ENCODE measurements at places on chromosomes 1 and 21. TPM values are rescaled to one million over a fixed set of nuclear protein-coding genes. Genes with fewer than 3 reads are reported as not detected.
A peak's percentile ranks its signal among the peaks of the same experiment; 100 is the strongest.

- DNase-seq: no peak
These were observed 10.1 kb downstream of the SELE start for GRCh38 chr1:169723763-169724162.

DNA sequence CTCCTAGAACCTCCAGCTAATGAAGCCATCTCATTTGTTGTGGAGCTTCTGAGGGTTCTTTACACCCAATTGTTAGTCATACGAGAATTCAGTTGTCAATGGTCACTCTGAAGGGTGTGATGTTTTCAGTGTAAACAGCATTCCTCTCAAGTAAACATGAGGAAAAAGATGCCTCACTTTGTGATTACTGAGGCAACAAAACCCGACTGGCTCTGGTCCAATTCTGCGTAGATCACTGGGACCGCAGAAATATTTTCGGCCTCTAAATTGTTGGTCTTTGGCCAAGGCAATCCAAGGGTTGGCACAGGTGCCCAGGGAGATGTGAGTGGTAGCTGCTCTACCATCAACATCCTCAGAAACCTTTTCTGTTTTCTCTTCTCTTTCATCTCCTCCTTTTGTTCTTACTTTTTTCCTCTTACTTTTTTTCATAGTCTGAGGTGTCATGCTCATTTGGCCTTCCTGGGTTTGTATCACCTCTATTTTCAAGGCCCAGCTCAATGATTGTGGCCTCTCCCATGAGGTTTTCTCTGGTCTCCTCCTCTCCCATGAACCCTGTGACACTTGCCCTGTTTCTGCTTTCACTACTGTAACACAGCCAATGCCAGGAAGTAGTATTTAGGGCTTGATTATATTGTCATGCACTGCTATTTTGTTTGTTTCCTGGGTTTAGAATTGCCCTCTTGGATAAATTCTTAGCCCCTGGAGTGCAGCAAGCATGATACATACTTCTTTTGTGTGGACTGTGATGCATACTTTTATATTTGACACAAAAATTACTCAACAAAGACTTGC lies 221.9 kb downstream of the TNR start:
- DNase-seq: no peak

MCOLN3 gene
- total RNA-seq: 0.92 TPM

USH2A gene
- 4.0 TPM for total RNA-seq

- DNase-seq: no peak
These were observed 18.7 kb downstream of the TRABD2B start for GRCh38 chr1:47978486-47978885.

ZMYND12 gene
- total RNA-seq: 0.52 TPM

TTC39A gene
- total RNA-seq: 25.3 TPM

DNA sequence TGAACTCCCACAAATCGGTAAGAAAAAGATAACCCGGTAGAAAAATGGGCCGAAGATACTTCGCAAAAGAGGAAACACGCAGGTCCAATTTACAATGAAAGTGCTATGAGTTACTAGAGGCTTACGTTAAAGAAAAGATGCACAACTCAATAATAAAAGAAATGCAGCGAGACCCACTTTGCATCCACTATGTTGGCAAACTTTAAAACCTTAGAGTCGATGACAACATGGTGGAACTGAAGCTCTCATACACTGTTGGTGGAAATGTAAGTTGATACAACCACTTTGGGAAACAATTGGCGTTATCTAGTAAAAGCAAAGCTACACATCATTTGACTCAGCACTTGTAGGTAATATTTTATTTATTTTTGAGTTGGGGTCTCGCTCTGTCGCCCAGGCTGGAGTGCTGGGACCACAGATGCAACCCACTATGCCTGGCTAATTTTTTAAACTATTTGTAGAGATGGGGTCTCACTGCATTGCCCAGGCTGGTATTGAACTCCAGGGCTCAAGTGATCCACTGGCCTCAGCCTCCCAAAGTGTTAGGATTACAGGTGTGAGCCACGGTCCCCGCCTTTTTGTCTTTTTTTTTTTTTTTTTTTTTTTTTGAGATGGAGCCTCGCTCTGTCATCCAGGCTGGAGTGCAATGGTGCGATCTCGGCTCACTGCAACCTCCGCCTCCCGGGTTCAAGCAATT lies 696 bp upstream of the GPATCH3 start:
- DNase-seq: no peak

- DNase-seq: peak; percentile 97
These were observed at the start of gene PRUNE1 for GRCh38 chr1:151008244-151009205. PRUNE1 (plus strand) TSS chr1:151008449; CDS start chr1:151008633, 184 bp downstream.

DNA sequence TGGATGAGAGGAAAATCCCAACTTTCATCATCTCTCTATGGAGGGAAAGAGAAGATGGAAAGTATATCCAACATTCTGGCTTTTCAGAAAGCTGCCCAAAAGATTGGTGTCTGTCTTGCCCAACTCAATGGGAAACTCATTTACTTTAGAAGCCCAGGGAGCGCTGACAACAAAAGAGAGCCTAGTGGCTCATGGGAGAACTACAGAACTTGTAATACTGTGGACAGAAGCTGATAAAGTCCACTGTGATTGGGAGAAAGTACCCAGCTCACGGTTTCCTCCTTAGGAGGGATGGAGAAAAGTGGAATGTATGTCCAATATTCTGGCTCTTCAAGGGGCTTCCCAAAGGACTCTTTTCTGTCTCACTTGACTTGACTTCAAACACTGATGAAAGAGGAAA lies 66.0 kb downstream of the RGS21 start:
- no peak for DNase-seq

GRCh38 chr21:43957611-43958362 lies 54.3 kb upstream of the TRAPPC10 start:
- no peak for DNase-seq

ORC1 gene
- 0.17 TPM for total RNA-seq

- no peak for DNase-seq
These were observed 112.1 kb downstream of the HIVEP3 start for GRCh38 chr1:41806472-41807155.

SPATA45 gene
- total RNA-seq: not detected

DNA sequence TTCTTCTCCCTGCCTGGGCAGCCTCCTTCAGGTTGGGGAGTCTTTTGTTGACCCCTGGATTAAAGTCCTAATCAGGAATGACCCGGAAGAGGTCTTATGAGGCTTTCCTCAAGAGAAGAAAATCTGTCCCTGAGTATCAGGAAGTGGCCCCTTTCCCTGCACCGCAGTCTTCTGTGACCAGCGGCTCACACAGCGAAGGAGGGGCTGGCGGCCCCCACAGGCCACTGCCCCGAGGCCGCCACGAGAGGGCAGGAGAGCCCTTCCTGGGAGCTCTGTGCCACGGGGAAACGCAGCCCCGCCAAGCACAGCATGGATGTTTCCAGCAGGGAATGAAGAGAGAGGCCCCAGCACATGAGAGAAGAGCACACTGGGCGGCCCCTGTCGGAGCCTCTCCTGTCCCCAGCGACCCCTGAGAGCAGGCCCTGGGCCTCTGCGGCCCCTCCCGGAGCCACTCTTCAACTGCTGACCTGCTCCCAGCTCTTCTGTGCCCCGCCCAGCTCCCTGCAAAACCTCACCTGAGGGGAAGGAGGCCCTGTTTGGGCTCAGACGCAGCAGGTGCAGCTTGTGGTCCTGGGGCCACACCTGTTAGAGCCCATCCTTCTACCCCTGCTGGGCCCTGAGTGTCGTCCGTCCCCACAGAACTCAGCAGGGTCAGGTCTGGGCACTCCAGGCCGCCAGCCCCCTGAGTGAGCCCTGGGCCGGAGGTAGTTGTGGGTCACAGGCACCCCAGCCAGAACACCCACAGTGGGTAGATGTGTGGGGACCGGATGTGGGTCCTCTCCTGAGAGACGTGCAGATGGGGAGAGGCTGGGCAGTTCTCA lies 4.9 kb upstream of the POFUT2 start:
- DNase-seq: peak; percentile 87

NRAS gene
- 7.3 TPM for total RNA-seq

- DNase-seq: no peak
These were observed 59.3 kb downstream of the MAN1C1 start for GRCh38 chr1:25675729-25676476.

GRCh38 chr1:70906800-70907199 lies 140.8 kb downstream of the PTGER3 start:
- no peak for DNase-seq

DNA sequence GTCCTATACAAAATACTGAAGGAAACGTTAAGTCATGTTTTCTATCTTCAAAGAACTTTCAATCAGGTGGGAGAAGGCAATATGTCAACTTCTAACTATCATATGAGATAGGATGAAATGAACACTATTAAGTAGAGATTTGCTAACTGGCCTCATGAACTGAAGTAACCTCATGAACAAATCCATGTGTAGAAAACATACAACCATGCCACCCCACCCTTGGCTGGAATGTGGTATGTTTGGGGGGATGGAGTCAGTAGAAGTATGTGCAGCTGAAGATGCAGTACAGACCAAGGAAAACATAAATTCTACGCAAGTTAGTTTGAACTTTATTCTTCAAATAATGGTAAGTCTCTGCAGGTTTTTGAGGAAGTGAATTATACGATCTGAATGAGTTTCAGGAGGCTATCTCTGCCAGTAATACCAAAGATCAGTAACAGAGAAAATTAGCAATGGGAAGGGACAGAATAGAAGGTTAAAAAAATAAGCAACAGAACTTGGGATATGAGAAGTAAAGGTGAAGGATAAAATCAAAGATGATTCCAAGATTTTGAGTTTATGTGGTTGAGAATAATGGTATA lies 4.5 kb downstream of the TRMT1L start:
- no peak for DNase-seq

AMY1B gene
- total RNA-seq: not detected

FCRL6 gene
- total RNA-seq: not detected

DNA sequence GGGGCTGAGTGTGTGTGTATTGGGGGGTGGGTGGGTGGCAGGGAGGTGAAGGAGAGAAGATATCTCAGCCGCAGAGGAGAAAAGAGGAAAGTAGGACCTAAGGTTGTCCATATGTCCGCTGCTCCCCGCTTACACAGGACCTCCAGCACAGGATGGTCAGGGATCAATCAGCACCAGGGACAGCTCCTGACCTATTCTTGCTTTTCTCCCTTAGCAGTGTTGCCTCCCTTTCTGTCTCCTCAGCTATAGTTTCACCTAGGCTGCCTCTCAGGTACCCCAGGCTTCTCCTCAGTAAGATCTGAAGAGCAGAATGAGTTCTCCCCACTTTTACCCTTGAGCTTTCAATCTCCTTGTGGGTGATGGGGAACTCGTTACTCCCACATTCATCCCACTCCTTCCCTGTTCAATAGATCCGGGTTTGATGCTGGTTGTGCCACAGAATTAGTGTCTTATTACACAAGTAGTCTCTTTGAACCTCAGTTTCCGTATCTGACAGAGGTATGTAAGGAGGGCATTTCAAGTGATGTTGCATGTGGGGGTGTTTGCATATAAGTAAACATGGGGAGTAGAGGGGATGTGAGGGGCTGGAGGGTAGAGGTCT lies 1.4 kb upstream of the DPH2 start:
- no peak for DNase-seq

AKNAD1 gene
- not detected for total RNA-seq

DNA sequence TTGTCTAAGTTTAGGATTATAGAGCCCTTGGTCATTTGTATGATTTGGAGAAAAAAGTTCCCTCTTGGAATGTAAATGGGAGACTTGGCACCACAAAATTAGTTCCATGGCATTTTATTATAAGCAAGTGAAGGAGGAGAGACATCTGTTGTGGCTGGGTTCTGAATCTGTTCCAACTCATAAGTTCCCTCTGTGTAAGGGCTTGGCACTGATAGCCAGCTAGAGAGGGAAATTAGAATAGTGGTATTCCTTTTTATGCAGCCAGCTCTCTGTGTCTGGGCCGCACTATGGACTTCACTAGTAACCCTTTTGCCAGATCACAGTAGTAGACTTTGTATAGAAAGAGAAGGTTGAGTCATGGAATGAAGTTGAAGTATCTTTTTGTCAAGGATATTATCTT lies 31.1 kb downstream of the GNAI3 start:
- no peak for DNase-seq

DNA sequence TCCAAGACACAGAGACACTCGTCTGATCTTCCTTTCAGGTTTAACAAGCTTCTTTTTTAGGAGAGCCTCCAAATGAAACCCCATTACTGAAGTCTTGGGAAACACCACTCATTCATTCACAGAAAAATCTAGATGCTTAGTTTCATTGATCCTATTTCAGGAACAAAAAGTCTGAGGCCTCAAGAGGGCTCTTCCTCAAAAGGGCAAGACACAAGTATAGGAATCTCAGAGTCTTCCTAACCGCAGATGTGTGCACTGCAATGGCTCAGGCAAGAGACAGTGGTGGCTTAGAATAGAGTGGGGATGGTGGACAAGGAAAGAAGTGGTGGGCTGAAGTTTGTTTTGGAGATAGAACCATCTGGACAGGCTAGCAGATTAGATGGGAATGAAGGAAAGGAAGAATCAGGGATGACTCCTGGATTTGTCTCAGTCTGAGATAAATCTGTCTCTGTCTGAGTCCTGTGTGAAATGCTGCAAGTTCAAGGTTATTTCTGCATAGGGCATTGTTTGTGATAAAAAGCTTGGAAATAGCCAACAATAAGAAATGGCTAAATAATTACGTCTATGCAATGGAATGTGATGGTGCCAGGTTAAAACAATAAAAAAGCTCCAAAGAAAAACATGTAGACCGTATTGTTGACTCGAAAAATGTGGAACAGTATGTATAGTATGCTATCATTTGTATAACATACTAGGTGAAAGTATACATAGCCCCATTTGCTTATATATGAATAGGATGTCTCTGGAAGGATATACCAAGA lies 8.9 kb upstream of the CTSE start:
- DNase-seq: no peak

DNA sequence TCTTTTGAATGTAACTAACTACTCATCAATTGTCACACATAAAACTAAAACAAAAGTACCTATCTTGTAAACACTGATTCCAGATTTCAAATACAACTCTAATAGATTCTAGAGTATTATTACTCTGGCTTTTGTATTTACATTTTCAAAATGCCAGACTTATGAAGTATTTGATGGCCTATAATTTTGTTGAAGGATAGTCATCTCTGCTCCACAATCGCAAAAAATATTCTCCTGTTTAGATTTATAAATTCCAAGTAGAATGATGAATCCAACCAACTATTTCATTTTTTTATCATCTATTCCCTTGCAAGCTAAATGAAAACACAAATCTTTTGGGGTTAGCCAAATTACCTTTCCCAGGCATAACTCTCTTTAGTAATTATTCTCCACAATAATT lies 75.0 kb upstream of the GUCA2A start:
- no peak for DNase-seq

- no peak for DNase-seq
These were observed 12.6 kb downstream of the MTF1 start for GRCh38 chr1:37846647-37847339.
